Stimulated activated CD8-positive, alpha-beta memory T cell treated with anti-CD3 and anti-CD28 coated beads, Interleukin-7, amount 100 ng/mL, for 1 hour (primary cell): ENCODE measurements at places on chromosomes 7 and 10.

GRCh38 chr7:16881844-16882243, at the start of gene AGR3:
Gene AGR3 (minus strand): TSS chr7:16881983. CDS start chr7:16878618, 3,365 bp downstream.
- DNase-seq = no peak

DNA sequence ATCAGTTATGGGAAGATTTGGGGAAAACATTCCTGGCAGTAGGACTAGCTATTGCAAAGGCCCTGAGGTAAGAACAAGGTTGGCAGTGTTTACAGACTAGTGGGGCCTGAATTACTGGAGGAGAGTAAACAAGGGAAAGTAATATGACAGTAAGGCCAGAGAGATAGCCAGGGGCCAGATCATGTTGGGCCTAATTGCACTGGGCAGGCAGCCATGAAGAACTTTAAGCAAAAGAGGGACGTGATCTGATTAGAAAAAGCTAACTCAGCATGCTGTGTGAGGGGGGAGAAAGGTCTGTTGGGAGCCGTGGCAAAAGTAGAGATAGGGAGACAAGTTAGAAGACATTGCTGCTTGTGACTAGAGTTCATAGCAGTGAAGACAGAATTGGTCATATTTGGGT, 9.2 kb downstream of the NUP42 start:
- DNase-seq = no peak

DNA sequence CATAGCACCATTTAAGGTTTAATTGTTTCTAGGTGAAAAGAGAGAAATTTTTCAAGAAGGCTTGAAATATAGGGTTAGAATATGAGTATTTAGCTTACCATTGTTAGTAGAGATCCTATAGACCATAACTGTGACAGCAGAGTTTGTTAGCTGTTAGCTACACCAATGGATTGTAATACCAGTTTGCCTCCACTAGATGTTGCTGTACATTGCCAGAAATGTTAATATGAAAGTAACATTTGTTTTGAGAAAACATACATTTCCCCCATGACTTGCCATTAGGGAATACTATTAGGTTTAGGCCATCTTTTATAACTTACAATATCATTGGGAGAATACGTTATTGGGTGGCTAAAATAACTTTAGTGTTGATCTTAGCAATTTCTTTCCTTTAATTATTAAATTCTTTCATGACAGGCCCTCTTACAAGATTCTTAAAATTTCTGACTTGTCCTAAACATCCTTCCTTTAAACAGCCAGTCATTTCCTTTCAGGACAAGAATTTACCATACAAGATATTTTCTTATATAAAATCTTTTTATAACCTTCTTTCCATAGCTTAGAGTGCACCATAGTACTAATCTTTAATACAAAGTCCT, 39.5 kb downstream of the ZNF117 start:
- DNase-seq = no peak

GRCh38 chr7:69840248-69840647, 242.0 kb downstream of the AUTS2 start:
- DNase-seq = no peak

- no peak for DNase-seq
Measured at GRCh38 chr10:104895541-104895940, 254.5 kb downstream of the SORCS3 start.

DNA sequence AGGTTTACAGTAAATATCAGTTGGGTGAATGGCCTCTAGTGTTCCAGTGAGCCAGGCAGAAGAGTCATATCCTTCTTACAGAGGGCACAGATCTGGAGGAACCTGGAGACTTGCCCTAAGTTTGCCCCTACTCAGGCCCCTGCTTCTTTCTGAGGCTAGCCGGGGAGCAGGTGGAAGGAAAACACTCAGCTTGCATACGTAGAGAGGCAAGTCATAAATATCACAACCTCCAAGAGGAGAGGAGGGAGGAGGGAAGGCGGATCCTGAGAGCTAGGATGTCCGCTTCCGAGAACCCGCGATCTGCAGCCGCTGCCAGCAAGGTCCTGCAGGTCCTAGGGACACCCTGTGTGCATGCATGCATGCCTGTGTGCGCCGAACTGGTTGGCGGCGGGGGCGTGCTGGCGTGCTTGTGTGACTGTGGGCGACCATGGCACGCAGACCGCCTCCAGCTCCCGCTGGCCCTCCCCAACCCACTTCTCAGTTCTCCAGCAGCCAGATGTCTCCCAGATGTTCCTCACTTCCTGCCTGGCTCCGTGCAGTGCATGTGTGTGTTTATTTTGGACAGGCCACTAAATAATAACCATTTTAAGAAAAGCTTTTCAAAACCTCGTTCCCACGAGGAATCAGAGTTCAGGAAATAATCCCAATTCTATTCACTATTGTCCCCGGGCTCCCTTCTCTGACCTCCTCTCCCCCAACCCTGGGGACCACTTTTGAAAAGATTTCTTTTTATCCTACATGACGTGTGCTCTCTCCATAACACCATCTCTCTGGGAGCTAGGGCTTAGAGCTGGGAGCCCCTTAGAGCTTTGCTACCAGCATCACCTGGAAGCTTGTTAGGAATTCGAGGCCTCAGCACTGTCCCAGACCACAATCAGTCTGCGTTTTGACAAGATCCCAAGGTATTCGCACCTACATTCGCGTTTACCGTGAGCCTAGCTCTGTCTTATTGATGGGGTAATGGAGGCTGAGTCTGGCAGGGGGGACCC, 32.4 kb downstream of the UNC5B start:
- no peak for DNase-seq

- DNase-seq = no peak
Measured at GRCh38 chr10:5744849-5745248, 60.2 kb downstream of the TASOR2 start.

GRCh38 chr7:138669364-138669763, 31.8 kb downstream of the SVOPL start:
- no peak for DNase-seq

DNA sequence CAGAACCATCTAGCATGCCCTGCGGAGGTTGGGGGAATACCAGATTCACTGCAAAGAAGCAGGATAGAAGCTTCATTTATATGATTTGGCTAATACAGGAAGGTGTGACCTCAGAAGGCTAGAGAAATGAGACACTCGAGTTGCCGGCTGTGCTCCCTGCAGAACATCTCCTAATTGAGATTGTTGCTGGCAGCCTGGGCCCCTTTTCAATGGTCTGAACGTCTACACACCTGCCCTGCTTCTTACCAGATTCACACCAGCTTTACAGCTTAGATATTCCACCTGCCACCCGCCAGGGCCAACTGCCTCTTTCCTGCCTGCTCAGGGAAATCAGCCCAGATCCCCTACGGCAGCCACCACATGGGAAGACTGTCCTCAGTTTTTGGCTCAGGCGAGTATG, 475.3 kb upstream of the AUTS2 start:
- no peak for DNase-seq

DNA sequence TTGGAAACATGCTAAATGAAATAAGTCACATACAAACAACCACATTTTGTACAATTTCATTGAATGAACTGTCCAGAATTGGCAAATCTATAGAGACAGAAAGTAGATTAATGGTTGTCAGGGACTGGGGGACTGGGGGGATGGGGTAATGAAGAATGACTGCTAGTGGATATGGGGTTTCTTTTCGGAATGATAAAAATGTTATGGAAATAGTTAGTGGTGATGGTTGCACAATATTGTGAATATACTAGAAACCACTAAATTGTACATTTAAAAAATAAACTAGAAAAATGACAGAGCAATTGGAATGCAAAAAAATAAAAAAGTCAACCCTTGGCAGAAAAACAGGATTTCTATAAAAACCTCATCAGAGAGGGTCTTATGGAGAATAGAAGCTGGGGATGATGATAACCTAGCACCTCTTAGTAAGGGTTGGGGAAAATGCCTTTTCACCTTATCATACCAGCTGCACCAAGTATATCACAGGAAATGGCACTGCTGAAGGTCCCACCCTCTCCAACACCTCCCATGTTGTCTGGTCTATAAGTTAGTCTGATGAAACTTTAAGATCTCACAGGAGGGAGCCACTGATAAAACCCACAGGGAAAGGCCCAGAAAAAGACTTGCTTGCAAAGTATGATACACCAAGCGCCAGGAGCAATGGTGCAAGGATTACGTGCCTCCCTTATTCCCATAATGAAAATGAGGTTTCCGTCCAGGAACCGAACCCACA, 23.1 kb upstream of the JAZF1 start:
- DNase-seq = no peak

DNA sequence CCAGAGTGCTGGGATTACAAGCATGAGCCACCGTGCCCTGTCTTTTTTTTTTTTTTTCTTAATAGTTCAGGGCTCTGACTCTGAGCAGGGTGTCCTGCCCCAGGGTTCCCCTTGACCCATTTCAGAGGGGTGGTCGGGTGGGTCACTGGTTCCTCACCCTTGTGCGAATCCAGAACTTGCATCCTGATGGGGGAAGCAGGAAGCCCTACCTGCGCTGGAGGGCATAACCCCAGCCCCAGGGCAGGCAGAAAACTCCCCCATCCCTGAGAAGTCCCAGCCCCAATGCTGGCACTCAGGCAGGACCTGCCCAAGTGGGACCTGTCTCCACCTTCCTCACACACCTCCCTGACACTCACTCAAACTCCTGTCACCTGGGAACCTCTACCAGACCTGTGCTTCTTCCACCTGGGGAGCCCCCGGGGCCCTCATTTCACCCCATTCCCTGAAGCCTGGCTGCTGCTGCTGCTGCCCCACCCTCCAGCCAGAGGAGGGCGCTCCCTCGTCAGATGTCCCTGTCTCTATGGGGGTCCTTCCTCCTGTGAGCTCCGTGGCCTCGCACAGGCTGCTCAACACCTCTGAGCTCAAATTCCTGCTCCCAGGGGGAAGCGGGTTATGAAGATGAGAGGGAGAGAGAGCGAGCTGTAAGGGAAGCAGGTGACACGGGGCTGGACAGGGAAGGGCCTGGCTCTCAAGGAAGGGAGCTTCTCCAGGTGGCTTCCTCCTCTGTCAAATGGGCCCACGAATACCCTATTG, 15.1 kb upstream of the ZNF273 start:
- no peak for DNase-seq

DNA sequence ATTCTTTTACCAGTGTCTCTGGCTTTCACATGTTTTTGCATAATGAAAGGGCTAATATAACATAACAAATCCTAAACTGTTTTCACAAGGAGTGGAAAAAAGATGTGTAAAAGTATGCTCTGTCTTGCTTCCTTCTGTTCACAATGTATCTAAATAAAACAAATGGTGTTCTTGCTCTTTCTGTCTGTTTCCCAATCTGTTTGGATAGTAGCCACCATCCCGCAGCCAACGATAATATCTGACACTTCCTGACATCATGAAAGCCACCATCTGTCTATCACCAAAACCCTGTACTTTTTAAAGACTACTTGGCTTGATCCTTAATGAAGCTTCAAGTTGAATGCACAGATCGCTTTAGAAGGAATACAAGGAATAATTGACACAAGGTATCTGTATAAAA, 246.2 kb downstream of the ETV1 start:
- no peak for DNase-seq

DNA sequence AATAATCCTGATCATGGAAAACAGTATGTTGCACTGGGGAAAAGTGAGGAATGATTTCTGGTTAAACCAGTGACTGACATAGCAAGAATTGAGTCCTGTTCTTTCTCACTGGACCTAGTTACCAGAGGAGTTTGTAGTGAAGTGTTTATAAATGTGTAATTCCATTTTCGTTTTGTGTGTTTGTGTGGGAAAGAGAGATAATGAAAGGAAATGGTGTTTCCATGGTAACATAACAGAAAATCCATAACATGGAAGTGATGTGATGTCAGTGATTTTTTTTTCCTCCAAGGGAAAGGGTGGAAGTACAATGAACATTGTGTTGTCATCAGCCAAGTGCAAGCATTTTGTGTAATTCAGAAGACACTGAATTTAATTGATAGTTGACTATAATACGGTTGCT, 283.9 kb downstream of the PLXDC2 start:
- no peak for DNase-seq

- DNase-seq = no peak
Measured at GRCh38 chr7:24894429-24895221, 85.4 kb downstream of the OSBPL3 start.

GRCh38 chr7:836429-836828, 4.2 kb downstream of the SUN1 start:
- no peak for DNase-seq

- DNase-seq = no peak
Measured at GRCh38 chr7:51613911-51614357, 297.3 kb upstream of the COBL start.

- no peak for DNase-seq
Measured at GRCh38 chr7:80307227-80307856, 172.7 kb downstream of the GNAI1 start.

- no peak for DNase-seq
Measured at GRCh38 chr7:144670218-144670617, 165.6 kb downstream of the TPK1 start.

GRCh38 chr7:101874028-101874427, 56.6 kb downstream of the CUX1 start:
- no peak for DNase-seq

GRCh38 chr7:48237354-48237753, 66.1 kb downstream of the ABCA13 start:
- no peak for DNase-seq

- no peak for DNase-seq
Measured at GRCh38 chr7:144785521-144785920, 50.3 kb downstream of the TPK1 start.

DNA sequence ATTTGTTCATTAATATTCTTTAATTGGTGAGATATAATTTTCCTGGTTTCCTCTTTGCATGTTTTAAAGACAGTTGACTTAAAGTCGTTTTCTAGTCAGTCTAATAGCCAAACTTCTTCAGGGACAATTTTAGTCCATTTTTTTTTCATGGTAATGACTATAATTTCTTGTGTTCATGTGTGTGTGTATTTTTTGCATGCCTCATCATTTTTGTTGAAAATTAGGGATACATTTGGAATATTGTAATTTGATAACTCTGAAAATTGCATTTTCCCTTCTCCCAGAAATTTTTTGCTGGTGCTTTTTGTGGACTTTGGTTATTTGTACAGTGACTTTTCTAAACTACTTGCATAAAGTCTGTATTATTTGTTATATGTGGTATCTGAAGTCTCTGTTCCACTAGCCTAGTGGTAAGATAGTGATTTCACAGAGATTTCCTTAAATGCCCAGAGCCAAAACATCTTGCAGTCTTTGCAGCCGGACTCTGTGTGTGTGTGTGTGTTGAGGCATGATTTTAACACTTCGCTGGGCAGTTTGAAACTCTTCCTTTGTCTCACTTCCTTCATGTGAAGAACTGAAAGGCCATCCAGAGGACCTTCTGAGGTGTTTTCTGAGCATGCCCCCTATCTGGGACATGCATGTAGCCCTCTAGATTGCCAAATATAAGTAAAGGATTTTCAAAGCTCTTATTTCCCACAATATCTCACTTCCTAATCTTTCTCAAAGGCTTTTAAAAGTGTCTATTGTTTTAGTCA, 40.9 kb upstream of the ZNF365 start:
- DNase-seq = no peak

DNA sequence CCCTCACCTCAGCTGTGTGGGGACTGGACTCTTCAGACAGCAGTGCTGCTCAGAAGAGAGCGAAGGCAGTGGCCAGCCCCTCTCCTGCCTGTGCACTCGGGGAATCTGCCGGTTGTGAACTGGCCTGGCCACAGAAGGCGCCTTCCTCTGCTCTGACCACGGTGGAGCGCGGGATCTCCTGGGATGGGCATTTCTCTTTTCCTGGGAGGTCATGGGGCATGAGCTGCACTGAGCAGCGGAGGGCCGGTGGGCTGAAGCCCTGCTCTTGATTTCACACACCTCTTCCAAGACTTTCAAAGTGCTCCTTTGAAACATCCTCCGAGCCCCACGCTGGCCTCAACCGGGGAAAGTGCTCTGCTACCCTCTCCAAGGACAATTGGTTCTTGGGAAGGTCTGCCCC, 125.6 kb upstream of the FAM20C start:
- no peak for DNase-seq
